Foreskin keratinocyte (primary cell): ENCODE measurements at places on chromosomes 5 and 9.

GRCh38 chr9:1005043-1005667 lies 28.7 kb downstream of the DMRT3 start:
- DNase-seq, result peak; percentile 29

DNA sequence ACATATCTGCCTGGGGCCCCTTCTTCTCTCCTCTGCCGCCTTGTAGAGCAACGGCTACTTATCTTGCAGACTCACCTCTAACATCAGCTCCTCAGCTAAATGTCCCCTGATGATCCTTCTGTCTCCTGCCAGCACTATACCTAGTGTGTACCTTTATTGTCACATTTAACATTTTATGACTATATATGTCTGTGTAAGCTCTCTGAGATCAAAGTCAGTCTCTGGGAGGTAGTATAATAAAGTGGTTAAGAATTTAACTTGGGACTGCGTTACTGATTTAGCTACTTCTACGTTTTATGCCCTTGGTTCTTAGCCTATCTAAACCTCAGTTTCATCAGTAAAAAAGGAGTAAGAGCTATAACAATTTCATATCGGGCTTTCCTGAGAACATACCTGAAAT lies 2.2 kb downstream of the TMED7 start:
- DNase-seq, result no peak

GRCh38 chr5:176381423-176381822 lies 7.0 kb downstream of the NOP16 start:
- DNase-seq, result no peak

DNA sequence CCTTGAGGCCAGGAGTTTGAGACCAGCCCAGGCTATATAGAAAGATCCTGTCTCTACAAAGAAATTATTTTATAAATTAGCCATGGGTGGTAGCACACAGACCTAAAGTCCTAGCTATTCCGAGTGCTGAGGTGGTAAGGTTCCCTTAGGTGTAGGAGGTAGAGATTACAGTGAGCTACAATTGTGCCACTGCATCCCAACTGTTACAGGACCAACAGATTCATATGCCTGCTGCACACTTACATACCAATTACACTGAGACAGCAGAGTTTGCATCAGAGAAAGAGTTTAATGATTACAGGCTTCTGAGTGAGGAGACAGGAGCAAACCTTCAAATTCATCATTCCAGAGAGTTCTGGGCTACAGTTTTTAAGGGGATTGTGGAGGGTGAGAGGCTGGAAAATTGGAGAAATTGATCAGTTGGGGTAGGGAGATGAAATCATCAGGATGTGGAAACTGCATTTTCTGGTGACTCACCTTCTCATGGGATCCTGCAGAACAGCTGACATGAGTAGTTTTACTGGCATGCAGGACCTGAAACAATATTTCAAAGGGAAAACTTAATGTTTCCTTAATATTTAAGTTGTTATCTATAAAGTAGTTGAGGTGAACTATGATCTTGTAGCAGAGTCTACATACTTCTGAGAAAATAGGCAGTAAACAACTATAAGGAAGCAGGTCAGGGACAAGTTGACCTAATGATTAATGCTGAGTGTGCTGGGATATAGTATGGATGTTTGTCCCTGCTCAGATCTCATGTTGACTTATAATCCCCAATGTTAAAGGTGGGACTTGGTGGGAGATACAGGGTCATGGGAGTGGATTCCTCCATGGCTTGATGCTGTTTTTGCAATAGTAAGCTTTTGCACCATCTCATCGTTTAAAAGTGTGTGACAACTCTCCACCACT lies 54.7 kb downstream of the ANXA2R start:
- DNase-seq, result peak; percentile 89

GRCh38 chr5:148826053-148826738 lies at the start of gene ADRB2:
ADRB2 (plus strand) TSS chr5:148826611; CDS start chr5:148826832, 221 bp downstream.
- peak; percentile 97 for DNase-seq

GRCh38 chr9:107971241-107971640 lies 481.7 kb upstream of the KLF4 start:
- DNase-seq, result no peak

DNA sequence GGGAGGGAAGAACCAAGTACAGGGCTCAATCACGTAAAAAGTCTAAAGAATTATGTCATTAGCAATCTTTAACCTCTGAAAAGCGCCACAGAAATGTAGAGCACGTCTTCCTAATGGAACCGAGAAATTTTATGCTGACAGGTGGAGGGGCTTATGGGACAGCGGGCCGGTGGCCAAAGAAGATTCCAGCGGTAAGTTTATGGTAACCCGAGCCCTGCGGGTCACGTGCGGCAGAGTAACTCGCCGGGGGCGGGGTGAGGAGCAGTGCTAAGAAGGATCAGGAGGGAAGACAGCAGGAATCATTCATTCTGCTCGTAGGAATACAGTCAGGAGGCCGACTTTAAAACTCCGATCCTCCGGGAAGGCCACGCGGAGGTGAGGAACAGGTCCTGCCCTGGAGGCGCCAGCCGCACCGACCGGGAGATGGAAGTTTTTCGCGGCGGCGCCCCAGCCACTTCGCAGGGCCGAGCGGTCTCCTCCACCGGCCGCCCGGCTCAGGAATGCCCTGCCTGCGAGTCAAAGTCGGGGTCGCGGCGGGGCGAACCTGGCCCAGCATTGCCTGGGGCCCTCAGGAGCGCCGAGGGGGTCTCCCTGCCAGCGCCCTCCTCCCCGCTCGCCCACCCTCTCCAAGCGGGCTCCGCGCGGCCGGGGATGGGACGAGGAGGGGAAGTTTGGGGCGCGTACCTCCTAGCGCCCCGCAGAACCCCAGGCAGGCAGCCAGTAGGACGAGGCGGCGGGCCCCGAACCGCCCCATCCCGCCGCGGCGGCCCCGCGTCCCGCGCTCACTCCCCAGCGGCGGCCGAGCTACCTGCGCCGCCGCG lies 101.8 kb downstream of the ESM1 start:
- DNase-seq, result peak; percentile 54

- no peak for DNase-seq
These were observed 22.1 kb downstream of the P4HA2 start for GRCh38 chr5:132205385-132206125.

DNA sequence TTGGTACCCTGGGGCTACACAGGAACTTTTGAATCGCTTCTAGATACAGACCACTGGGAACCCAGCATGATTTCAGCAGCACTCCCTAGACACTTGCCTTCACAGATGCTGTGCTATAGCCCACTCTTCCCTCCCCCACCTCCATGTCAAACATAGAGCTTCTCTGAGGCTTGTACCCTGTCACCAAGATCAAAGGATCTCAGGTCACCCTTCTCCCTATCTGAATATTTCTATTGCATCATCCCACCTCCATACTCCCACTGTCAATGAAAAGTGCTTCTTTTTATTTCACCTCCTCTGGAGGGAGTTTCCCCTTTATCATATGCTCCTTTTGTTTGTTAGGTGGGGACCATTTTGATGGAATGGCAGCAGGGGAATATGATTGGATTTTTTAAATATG lies 29.2 kb upstream of the PHF24 start:
- DNase-seq, result no peak

GRCh38 chr5:66680221-66680620 lies 84.0 kb downstream of the MAST4 start:
- no peak for DNase-seq

- DNase-seq, result no peak
These were observed at the start of gene HAVCR2 for GRCh38 chr5:157108976-157109375. HAVCR2 (minus strand) TSS chr5:157109044; CDS start chr5:157108983, 61 bp downstream.

- no peak for DNase-seq
These were observed 13.9 kb upstream of the SGCD start for GRCh38 chr5:156312897-156313694.

DNA sequence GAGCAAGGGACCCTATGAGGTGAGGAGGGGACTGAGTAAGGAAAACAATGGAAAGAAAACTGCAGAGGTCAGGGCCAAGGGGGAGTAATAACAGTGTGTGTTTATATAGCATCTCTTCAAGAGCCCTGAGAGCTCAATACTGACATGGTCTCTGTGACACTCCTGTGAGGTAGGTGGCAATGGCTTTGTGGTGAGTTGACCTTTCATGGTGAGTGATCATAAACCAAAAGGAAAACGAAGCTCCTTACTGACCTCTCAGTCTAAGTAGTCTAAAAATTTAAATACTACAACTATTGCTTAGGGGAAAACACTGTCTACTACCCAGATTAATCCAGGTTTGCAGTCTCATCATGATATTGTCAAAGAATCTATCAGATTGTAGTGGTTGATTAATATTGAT lies 130.9 kb downstream of the SNCAIP start:
- DNase-seq, result no peak

- no peak for DNase-seq
These were observed 152.1 kb downstream of the GNA14 start for GRCh38 chr9:77495834-77496671.

- DNase-seq, result peak; percentile 29
These were observed 29.9 kb upstream of the HMHB1 start for GRCh38 chr5:143781993-143782520.

GRCh38 chr5:151758141-151758429 lies 346 bp downstream of the ATOX1 start:
- no peak for DNase-seq

GRCh38 chr5:51518607-51519006 lies 135.4 kb downstream of the ISL1 start:
- no peak for DNase-seq

- no peak for DNase-seq
These were observed 4.9 kb upstream of the HRH2 start for GRCh38 chr5:175652741-175653663.

- DNase-seq, result no peak
These were observed 70.2 kb upstream of the COL5A1 start for GRCh38 chr9:134571326-134571931.

DNA sequence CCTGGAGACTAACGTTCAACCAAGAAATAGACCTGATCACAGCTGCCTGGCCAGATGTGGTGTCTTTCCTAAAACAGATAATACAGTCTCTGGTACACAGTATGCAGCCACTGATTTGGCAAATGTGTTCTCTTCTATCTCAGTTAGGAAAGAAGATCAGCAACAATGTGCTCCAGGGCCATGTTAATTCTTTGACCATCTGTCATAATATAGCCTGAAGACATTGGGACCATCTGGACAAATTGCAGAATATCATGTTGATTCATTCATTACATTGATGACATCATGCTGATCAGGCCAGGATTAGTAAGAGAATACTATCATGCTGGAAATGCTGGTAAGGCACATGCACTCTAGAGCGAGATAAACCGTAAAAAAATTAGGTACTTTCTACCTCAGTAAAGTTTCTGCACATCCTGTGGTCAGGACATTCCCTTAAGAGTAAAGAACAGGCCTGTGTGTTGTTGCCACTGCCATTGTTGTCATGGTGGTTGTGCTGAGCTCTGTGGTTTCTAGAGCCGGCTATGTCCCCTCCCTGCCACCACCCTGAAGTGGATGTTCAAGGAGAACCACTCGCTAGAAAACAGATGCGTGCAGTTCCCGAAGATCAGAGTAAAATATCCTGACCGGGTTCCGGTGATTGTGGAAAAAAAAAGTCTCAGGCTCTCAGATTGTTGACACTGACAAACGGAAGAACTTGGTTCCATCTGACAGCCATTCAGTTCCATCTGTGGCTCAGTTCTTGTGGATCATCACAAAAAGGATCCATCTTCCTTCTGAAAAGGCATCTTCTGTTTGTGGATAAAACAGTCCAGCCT lies 6.4 kb upstream of the JMY start:
- peak; percentile 96 for DNase-seq

GRCh38 chr5:128522336-128522735 lies 15.7 kb downstream of the FBN2 start:
- DNase-seq, result no peak

DNA sequence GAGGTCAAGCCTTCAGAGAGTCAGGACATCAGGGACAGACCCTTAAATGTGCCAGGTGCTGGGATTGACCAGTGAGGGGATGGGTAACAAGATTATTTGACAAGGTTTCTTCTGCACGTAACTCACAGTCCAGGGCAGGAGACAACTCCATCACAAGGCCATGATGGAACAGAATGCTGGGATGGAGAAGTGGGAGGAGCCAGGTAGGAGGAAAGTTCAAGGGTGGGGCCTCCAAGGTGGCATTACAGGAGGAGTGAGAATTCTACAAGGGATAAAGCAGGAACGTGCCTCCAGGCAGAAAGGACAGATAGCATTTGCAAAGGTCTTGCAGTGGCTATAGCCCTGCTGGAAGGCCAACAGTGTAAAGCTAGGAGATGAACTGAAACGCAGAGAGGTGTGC lies 102.2 kb downstream of the FGF18 start:
- DNase-seq, result no peak

DNA sequence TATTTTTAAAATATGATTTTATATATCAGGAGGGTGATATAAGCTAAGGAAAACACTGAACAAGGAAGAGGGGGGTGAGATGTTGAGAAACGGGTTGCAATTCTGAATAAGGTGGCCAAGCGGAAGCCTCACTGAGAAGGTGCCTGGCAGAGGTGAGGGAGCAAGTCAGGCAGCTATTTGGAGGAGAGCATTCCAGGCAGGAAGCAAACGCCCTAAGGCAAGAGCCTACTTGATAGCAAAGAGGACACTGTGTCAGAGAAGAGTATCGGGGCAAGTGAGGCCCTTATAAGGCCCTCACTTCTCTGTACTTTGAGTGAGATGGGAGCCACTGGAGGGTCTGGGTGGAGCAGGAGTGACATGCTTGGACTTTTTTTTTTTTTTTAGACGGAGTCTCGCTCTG lies 8.0 kb upstream of the CTNNA1 start:
- no peak for DNase-seq
